Thyroid gland (tissue), 4 donors: ENCODE measurements at places on chromosomes 1 and 21.

DNA sequence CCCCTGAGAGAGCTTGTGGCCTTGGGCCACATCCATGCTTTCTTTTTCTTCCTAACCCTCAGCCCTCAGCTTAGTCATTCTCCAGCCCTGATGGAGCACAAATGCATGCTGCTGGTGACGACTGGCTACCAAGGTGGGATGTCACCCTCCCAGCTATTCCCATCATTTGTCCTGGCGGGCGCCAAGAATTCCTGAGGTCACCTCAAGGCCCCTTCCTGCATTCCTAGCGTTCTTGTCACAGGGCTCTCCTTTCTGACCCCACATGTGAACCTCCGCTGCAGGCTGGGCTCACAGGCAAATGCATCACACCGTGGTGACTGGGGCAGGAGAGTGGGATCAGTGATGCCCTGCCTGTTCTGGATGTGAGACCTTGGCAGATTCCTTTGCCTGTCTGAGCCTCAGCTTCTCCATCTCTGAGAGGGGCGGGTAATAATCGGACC, 53.4 kb upstream of the IFFO2 start:
- DNase-seq, result no peak

DNA sequence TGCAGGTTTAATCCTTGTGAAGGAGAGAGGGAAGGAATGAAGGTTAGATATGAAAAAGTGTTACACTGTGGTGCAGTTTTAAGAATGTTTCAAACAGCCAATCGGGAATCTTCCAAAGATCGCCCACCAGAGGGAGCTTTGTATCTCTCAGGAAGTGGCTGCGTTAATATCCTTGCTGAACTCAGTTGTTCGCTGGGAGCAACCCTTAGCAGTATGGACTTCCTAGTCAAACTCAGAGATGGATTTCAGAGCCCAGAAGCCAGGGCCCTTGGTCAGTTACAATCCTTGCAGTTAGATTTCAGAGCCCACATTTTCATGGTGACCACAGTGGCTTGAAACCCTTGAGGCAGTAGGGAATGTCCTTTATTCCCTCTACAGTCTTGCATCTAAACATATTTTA, 136.2 kb downstream of the NTNG1 start:
- no peak for DNase-seq

GRCh38 chr1:20530306-20530705, 22.1 kb upstream of the FAM43B start:
- DNase-seq, result no peak

DNA sequence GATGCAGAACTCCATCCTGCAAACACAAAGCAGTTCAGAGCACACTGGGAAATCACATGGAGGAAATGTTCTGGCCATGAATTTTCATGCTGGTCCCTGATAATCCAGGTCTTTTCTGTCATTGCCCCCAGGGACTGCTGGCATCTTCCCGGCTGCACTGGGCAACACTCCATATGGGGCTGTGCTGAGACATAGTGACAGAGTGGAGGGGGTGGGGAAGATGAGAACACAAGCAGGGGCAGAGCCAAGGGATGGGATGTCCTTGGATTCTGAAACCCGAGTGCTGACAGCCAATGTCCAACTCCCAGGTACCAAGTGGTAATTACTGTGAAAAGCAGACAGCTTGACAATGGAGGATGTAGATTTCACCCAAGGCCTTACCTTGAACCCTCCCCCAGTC, 185.7 kb downstream of the HIVEP3 start:
- DNase-seq, result no peak

DNA sequence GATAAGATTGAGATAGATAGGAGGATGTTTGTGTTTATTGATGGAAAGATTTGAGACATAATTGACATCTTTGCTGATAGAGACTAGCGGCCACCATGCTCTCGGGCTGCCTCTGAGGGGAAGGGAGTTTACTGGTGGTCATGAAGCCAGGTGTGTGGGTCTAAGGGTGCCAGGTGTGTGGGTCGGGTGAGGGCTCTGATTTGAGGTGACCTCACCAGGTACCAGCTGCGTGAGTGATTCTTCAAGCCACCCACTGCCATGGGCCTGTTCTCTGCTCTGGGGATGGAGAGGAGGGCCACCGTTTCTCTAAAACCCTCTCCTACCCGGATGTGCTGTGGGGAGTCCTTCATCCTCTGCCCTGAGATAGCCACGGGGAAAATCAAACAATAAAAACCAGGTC, 3.2 kb downstream of the UBASH3A start:
- no peak for DNase-seq

DNA sequence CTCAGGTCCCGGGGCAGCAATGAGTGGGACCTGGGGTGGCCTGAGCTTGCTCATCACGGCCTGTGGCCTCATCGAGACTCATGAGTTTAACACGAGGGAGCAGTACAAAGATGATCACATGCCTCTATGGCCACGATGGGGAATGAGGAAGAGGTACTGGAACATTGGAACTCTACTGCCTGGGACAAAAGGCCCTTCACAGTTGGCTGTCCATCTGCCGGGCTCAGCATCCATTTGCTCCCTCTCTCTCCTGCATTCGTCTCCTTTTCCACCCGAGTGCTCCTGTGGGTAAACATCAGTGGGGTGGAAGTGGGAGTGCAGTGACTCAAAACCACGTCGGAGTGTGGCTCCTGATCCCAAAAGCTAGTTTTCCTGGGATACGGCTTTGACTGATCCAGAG, 124.9 kb downstream of the KAZN start:
- DNase-seq, result no peak

DNA sequence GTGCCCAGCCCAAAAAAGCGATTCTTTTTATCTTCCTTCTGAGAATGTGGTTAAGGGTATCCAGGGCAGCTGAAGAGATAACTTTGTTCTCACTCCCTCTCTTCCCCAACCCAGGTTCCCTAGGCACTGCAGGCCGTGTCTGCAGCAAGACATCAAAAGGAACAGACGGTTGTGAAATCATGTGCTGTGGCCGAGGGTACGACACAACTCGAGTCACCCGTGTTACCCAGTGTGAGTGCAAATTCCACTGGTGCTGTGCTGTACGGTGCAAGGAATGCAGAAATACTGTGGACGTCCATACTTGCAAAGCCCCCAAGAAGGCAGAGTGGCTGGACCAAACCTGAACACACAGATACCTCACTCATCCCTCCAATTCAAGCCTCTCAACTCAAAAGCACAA, 11.4 kb downstream of the WNT2B start:
- DNase-seq, result no peak

DNA sequence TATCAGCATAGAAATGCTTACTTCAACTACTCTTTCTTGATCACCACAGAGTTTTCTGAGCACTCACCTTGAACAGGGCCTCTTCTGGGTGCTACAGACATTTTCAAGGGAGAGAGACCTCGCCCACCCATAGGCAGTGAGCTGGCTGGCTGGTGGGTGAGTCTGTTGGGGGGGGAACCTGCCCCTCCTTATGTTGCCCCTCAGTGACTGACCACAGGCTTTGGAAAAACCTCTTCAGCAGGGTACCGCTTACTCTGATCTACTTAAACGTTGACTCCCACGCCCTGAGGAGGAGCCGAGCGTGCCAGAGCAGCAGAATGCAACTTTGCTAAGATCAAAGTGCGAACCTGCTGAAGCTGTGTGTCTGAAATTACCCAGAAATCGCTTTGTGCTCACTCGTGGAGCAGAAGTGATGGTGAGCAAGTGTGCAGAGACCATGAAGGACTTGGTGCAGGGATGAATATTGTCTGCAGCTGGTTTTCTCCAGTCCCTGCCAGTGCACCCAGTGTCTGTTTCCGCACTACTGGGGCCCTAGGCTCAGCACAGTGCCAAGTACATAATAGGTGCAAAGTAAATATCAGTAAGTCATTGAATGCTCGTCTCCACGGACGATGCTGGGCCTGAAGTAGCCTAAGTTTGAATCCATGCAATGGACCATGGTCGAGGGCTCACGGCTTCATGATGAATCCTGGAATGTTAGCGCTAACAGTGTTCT, 158.7 kb upstream of the IRF2BP2 start:
- DNase-seq, result no peak

DNA sequence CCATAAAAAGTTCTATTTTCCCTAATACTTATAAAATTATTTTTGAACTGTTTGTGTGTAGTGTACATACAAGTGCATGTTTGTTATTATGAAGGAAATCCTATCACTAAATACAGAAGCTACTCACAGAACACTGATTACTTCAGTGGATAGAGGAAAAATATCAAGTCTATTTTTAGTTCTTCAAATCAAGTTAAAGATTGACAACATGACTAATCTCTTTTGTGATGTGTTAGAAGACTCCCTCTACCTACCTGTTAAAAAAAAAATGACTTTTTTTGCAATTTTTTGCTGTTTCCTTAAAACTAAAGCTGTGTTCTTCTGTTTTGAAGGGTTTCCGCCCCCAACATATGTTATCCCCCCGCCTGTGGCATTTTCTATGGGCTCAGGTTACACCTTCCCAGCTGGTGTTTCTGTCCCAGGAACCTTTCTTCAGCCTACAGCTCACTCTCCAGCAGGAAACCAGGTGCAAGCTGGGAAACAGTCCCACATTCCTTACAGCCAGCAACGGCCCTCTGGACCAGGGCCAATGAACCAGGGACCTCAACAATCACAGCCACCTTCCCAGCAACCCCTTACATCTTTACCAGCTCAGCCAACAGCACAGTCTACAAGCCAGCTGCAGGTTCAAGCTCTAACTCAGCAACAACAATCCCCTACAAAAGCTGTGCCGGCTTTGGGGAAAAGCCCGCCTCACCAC, 45.5 kb downstream of the NCF2 start:
- DNase-seq, result peak; percentile 74

DNA sequence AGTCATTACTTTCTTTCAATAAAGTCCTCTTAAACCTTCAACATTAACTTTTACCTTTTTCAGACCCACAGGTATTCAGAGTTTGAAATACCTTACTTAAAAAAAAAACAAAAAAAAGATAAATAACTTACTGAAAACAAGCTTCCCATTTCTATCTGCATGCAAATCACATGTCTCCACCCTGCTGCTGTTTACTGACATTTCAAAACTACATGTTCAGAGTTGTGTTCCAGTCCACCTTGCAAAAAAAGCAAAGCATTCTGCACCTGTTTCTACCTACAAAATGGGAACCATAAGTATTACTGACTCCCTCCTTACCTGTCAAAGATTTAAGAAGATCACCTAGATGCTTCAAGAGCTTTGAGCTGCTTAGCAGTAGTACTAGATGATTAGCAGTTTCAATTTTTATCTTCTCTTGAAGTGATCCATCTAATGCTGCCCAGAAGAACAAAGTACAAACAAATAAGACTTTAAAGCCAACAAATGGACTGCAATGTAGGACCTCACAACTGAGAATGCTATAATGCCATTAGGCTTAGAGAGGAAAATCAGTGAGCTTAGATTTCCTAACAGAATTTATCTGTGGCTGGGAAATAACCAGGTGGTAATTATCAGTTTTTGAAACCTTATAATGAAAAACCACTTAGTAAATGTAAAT, 61.2 kb downstream of the ANKRD13C start:
- no peak for DNase-seq

DNA sequence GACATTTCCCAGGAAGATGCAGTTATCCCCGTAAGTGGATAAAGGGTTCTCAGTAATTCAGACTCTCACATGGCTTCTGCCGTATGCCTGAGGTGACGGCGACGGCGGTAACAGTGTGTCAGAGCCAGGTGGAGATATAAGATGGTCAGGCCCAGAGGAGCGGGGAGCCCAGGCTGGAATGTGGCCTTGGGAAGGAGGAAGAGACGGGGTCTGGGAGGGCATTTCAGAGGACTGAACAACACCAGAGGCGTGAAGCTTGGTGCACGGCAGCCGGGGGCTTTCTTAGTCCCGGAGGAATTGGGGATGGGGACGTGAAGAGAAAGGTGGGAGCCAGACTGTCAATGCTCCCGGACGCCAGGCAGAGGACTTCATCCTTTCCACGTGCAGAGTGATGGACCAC, 1.0 kb downstream of the RER1 start:
- DNase-seq, result no peak

DNA sequence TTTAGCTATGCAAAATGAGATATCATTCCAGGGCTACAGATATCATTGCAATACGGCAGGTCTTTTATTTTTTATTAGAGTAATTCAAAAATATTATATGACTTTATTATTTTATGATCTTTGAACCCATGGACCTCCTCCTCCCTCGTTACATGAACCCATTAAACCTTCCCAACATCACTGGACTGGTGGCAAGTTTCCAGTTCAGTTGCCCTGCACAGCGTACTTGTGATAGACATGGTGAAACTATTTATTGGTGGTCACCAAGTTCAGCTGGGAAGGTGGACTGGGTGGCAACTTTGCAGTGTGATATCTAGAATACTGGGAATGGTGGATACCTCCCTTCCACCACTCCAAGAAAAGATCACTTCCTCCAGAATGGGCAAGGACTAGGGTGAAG, 52.5 kb downstream of the SLC30A10 start:
- DNase-seq, result no peak

DNA sequence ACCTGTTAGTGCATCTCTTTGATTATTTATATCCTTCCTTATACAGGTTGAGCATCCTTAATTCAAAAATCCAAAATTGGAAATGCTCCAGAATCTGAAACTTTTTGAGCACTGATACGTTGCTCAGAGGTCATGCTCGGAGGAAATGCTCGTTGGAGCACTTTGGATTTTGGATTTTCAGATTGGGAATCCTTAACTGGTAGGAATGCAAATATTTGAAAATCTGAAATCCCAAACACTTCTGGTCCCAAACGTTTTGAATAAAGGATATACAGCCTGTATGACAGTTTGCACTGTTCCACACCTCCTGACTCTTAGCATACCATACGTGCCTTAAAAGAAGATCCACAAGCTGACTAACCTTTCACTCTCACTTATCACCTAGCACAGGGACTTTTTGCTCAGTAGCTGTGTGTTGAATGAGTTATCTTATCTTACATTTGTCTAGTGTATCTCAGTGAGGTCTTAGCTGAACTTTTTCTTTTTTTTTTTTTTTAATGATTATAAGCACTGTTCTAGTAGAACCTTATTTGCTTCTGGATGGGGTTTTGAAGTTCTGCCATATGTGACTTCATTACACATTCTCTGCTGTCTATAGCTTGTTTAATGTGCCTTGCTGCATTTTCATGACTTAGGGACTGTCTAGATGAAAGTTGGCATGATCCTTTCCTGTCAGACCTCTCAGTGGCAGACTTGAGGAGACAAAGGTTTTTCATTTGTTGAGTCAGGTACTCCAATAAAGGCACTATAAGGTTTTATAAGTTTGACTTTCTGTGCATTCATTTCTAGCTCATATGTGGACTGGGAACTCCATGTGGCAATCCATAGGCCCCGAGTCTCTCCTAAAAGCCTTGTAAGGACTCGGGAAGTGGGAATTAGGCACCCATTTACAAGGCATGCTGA, 21.6 kb downstream of the PTGFRN start:
- no peak for DNase-seq

GRCh38 chr1:217493290-217493689, 137.6 kb downstream of the GPATCH2 start:
- no peak for DNase-seq

- DNase-seq, result peak; percentile 98
Observed at GRCh38 chr1:150561254-150561973, 12.2 kb downstream of the ADAMTSL4 start.

GRCh38 chr1:33176362-33176850, 5.4 kb downstream of the TRIM62 start:
- no peak for DNase-seq
